ENCODE measurements at places on chromosomes 12 and 14.
A peak's percentile ranks its signal among the peaks of the same experiment; 100 is the strongest.

DNA sequence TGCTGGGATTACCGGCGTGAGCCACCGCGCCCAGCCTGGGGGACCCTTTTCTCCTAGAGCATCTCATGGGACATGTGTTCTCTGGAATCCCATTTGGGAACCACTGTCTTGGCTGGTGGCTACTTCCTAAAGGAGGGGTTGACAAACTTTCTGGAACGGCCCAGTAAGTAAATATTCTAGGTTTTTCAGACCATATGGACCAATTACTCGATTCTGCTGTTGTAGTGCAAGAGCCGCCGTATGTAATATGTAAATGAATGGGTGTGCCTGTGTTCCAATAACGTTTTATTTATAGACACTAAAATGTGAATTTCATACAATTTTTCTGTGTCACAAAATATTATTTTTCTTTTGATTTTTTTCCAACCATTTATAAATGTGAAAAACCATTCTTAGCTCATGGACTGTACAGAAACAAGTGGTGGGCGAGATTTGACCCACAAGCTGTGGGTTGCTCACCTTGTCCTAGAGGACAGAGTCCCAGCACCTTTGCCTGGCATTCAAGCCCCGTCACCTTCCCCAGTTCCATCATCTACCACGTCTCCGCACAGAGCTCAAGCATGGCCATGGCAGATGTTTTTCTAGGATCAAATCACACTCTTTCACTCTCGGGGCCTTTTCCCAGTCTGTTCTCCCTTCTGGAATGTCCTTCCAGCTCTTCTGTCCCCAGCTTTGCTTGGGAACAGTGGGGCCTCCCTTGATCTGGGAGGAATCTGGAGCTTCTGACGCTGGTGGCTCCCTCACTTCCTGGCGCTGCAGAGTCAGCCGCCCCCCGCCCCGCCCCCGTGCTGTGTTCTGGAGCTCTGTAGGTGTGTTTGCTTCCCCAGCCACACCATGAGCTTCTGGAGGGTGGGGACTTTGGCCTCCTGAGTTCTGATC lies 17.9 kb upstream of the RCOR1 start:
- DNase-seq = peak; percentile 49

DNA sequence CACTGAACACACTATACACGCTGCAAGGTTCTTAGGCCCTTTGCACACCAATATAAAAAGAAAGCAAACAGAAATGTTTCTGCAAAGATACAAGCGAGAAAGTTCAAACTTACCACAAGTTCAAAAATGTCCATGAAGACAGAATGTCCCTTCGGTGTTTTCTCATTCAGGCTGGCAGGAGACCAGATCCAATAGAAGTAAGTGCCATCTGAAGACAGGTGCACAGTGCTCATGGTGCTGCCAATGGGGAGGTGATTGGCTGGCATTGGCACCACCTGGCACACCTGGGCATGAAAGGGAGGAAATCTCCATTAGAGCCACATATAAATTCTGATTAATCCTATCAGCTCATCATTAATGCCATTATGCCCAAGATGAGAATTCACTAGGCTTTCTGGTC lies 76.3 kb downstream of the HECTD4 start:
- no peak for DNase-seq

GRCh38 chr12:69885658-69886057 lies 60.6 kb downstream of the MYRFL start:
- no peak for DNase-seq

GRCh38 chr14:76926521-76927251 lies 100.5 kb downstream of the LRRC74A start:
- peak; percentile 80 for DNase-seq

- DNase-seq = no peak
These were observed 146.0 kb upstream of the C14orf180 start for GRCh38 chr14:104433401-104434213.

- no peak for DNase-seq
These were observed 22.5 kb upstream of the GALNT9 start for GRCh38 chr12:132351751-132352495.

GRCh38 chr12:51891843-51892242 lies 3.9 kb downstream of the ANKRD33 start:
- no peak for DNase-seq

DNA sequence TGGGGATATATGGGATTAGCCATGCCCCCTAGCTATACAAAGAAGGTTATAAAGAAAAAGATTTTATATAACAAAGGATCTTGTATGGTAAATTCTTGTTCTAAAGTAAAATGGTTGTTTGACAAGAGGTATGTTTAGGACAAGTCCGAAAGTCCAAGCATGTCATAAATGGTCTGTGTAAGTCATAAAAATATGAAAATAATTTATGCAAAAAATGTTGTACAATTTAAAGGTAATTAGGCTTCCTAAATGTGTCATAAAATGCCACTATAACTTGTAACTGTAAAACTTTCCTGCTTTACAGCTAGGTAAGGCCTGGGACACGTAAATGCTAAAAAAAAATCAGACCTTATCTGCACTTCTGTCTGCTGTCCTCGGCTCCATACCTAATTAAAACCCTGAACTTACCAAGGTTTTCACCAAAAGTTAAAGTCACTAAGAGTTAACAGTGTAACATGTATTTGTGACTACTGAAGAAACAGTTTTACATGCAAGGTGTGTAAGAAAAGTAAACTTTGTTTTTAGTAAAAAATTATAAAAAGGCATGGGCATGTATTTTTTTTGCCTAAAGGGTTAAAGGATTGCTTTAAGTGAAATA lies 110.0 kb upstream of the RESF1 start:
- DNase-seq = no peak

- DNase-seq = no peak
These were observed 1277.4 kb downstream of the LRFN5 start for GRCh38 chr14:42884100-42884499.

DNA sequence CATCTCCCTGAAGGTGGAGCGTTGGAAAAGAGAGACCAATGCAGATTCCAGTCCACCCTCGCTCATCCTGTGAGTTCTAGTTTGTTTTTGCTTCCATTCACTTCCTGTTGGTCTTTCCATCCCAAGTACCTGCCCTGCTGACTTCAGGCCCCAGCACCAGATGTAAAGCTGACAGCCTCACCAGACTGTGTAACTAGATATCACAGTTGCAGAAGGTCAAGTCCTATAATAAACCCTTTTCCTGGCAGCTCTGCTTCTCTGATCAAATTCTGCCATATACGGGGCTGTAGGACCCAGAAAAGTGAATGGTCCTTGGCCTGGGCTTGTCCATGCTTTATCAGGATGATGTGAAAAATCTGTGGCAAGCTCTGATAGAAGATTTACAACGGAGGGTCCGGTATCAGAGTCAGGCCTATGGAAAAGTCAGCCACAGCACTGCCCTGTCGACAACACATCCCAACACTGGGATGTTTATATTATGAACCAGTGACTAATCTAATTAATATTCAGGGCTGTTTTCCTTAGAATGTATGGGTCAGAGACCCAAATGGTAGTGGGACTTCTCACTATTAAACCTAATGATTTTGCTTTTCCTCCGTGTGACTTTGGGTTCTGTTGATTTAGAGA lies 42.1 kb downstream of the CCDC175 start:
- DNase-seq = no peak

GRCh38 chr12:93043877-93044209 lies 114.7 kb upstream of the EEA1 start:
- no peak for DNase-seq

- no peak for DNase-seq
These were observed 5.5 kb upstream of the LMNTD1 start for GRCh38 chr12:25558586-25558985.

- no peak for DNase-seq
These were observed 75.7 kb upstream of the NEDD1 start for GRCh38 chr12:96831346-96831745.

DNA sequence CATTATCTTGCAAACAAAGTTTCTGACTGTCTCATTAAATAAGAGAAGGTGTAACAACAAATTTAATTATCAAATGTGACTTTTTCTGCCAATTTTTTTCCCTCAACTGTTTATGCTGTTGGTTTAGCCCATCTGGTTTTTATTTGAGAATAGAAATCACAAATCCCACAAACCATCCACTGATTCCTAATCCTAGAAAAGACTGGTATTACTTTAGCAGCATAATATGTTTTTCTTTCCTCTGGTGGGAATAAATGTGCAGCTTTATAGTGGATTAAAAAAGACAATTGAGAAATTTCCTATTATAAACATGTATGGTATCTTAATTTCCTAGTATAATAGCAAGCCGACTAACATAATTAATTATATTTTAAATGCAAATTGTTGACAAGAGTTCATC lies 257.9 kb upstream of the FOXN3 start:
- DNase-seq = no peak

DNA sequence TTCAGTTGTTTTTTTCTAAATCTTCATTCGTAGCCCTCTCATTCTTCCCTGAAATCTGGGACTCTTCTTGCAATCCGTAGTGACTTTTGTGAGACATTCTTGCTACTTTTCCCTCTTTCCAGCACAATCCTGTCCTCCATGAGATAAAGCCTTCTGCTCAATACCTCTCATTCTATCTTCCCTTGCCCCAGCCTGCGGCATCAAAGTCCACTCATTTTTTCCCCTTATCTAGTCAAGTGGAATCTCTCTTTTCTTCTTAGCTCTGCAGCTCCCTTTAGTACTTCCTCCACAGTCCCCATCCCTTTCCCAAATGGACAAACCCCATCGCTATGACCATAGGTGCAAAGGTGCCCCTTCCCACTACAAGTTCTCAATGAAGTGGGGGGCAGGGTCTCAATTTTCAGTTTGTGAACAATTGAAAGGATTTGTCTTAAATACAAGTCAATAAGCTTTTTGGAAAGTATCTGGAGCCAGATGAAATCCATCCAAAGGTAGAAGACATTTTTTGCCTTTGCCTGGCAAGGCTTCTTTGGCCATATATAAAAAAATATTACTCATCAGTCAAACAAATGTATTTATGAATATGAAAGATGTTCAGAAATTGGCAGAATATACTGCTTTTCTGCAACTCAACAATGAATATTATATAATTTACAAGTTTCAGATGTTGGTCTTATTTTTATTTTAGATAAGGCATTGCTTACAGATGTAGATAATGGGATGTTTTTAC lies 179.4 kb downstream of the SNAPC1 start:
- no peak for DNase-seq

GRCh38 chr14:52987042-52987441 lies 36.2 kb upstream of the FERMT2 start:
- DNase-seq = no peak

DNA sequence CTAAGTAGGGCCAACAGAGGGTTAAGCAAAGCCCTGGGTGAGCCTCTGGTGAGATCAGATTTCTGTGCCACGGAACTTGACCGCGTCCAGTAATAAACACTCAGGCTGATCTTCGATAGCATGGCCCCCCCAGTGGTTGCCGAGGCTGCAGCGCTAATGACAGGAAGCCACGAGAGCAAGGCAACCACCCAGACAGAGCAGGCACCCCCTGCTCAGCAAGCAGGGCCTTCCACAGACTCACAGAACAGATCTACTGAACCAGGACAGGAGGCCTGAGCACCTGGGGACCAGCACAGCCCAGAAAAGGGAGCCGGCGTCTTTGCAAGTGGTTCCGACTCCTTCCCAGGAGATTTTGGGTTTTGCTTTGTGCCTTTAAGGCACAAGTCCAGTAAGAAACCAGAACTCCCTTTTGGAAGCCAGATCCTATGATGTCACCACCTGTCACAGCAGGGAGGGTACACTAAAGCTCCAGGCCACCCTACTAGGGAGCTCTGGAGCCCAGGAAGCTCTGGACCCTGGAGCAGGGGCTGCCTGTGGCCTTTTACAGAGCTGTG lies 42.3 kb downstream of the BCL11B start:
- DNase-seq = no peak

GRCh38 chr12:38905480-38906351 lies at the start of gene CPNE8:
Gene CPNE8 (minus strand): TSS chr12:38905591. CDS start chr12:38905534, 57 bp downstream.
- DNase-seq = peak; percentile 90

DNA sequence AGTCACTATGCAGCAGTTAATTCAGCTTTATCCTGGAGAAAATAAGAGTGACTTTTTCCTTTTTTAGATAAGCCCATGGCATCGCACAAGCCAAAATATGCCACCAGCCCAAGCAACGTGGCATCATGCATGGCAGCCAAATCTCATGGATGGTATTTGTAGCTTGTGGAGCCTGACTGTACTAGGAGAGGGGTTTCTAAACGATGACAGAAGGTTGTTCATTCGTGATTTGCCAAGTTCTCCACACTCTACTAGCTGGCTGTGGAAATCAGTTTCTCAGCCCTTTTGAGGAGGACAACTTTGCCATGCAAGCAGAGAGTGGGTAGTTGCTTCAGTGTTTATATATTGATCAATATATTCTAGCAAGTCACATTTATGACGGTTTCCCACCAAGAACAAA lies 41.4 kb upstream of the ATXN2 start:
- no peak for DNase-seq

DNA sequence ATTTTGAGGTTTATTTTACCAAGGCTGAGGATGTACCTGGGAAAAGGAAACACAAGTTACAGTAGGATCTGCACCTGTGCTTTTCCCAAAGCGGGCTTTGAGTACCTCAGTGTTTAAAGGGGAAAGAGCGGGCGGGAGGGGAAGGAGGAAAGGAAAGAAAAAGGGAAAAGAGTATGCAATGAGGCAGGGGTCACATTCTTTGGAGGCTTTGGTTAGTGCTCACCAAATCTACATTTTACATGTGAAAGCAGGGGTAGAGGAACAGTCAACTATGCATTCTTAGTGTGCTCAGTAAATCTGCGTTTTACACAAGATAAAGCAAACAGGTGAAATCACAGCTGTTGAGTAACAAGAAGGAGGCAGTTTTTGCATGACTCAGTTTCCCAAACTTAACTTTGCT lies 242.2 kb downstream of the TMEM132C start:
- no peak for DNase-seq

GRCh38 chr14:46840944-46841720 lies 189.6 kb upstream of the RPL10L start:
- no peak for DNase-seq

GRCh38 chr12:116474331-116474730 lies 84.8 kb upstream of the MAP1LC3B2 start:
- DNase-seq = no peak

DNA sequence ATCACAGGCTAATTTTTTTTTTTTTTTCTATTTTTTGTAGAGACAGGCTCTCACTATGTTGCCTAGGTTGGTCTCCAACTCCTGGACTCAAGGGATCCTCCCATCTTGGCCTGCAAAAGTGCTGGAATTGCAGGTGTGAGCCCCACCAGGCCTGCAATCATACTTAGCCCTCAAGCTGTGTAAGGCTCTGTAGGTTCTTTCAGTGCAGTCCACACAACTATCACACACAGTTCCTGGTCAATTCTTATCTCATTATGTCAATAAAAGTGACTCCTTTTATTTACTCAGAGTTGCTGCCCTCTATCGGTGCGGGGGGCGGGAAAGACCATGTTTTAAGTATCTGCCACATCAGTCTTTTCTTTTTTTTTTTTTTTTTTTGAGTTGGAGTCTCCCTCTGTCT lies 29.0 kb downstream of the SLC2A3 start:
- no peak for DNase-seq

GRCh38 chr12:119758234-119758633 lies 90.3 kb downstream of the PRKAB1 start:
- DNase-seq = no peak

DNA sequence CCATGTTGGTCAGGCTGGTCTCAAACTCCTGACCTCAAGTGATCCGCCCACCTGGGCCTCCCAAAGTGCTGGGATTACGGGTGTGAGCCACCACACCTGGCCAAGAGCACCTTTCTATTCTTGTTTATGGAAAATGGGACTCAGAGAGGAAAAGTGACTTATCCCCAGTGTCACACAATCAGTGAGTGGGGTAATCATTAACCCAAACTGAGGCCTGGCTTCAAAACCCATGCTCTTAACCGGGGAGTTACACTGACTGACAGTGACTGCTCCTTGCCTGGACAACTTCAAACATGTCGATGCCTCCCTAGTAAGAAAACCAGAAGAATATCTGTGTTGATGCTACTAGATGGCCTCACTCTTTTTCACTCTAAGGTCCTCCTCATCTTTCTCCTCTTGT lies 7.3 kb downstream of the CLEC7A start:
- DNase-seq = no peak

All from left hindlimb (tissue), 1 donor.